ENCODE measurements at places on chromosomes 1 and 21.

- DNase-seq = no peak
These were observed 50.2 kb downstream of the DPYD start for GRCh38 chr1:97870589-97870988.

GRCh38 chr1:216888731-216889130 lies 165.5 kb upstream of the ESRRG start:
- DNase-seq = no peak

DNA sequence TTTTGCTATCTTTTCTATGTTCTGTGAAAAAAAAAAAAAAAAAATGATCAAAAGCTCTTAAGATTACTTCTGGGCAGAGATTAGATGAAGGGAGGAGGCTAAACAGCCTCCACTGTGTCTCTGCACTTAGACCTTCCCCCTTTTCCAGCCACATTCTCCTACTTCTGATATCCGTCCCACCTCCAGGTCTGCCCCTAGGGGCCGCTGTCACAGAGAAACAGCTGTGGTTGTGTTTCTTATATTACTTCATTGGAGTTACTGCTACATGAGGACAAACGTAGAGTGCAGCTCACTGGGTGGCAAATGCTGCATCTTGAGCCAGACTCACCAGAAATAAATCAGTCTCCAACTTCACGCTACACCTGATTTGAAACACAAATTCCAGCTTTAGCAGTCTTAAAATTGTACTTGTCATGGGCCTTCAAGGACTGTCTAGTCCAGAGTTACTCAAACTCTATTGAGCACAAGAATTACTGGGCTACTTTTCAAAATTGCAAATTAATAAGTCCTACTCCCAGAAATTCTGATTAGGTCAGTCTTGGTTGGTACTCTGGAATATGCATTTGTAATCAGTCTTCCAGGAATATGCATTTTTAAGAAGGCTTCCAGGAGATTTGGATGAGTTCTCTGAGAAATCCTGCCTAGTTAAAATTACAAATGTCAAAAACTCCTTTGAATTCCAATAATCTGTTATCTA lies 125.2 kb upstream of the PTBP2 start:
- peak; percentile 12 for DNase-seq

DNA sequence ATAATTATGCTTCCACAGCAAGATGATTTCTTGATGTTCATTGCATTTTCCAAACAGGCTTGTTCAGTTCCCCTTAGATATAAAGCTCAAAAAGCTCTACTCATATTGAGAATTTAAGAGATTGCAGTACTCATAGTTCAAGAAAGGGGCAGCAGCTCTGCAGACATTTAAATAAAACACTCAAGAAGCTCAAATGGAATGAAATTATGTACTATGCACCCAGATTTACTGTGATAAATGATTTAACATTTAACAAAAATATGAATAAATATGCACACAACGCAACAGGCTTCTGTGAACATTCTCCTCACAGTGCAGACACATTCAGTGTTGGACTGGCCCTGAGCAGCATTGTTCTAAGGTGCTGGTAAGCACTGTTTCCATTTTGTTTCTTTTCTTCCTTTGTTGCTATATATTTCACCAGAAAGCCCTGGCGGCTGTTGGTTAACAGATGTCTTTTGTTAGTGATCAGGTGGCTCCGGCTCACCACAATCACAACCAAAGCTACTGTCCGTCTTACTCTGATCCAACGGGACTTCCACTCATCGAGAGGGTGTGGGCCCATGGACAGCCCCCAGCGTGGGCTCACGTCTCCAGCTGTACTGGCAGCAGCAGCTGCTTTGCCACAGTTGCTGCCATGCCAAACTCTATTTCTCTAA lies 1440.3 kb downstream of the NCAM2 start:
- no peak for DNase-seq

DNA sequence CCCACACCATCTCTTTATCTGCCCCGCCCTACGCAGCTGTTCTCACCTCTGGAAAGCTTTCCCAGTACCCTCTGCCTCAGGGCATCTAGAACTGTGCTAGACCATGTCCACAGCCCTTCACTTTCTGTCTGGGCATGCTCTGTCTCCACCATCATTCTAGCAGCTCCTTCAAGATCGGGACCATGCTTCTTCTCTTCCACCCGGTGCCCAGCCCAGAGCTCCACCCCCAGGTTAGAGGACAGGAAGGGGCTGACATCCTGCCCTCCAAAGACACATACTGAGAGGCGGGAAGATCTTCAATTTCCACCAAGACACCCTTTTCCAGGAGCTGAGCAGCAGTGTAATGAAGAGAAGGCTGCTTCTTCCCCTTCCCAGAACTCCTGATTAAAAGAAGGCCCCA lies 27.7 kb upstream of the MEF2D start:
- no peak for DNase-seq

DNA sequence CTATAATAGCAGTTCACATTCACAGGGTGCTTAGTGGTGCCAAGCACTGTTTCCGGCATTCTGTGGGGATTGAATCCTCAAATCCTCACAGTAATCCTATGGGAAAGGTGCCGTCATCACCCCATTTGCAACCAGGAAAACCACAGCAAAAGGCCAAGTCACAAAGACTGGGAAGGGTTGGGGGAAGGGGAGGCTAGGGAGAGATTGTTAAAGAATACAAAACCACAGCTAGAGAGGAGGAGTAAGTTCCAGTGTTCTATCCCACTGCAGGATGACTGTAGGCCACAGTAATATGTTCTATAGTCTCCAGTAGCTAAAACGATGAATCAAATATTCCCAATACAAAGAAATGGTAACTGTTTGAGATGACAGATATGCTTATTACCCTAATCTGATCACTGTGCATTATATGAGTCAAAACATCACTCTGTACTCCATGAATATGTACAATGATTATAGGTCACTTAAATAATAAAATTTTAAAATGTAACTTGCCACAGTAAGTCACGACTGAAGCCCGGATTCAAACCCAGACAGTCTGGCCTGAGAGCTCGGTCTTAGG lies 256.8 kb downstream of the TOMM20 start:
- DNase-seq = no peak

GRCh38 chr1:162649583-162649982 lies 17.3 kb downstream of the DDR2 start:
- no peak for DNase-seq

- no peak for DNase-seq
These were observed 23.4 kb upstream of the TENT5C start for GRCh38 chr1:117582451-117582850.

- DNase-seq = no peak
These were observed 50.8 kb downstream of the CRP start for GRCh38 chr1:159663552-159663951.

DNA sequence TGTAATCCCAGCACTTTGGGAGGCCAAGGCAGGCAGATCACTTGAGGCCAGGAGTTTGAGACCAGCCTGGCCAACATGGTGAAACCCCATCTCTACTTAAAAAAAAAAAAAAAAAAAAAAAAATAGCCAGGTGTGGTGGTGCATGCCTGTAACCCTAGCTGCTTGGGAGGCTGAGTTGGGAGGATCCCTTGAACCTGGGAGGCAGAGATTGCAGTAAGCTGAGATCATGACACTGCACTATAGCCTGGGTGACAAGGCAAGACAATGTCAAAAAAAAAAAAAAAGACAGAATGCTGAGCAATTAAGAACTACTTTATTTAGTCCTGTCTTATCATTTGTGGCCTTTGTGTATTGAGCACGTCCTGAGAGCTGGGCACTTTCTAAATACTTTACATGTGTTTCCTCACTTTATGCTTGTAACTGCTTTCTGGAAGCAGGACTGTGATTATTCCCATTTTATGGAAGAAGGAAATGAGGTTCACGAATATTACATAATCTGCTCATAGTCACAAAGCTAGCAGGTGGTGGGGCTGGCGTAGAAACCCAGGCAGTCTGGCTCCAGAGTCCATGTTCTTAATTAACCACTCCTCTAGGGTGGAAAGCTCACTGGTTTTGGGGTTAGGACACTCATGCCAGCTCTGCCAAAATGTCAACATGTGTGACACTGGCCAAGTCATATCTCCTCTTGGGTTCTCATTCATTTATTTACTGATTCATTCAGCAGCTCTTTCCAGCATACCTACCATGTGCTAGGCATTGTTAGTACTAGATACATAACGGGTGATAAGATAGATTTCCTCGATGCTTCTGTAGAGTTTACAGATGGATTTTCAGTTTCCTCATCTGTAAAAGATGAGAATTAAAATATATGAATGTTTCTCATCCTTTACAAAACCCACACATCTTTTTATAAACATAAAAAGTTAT lies 57.7 kb downstream of the DDR2 start:
- no peak for DNase-seq

GRCh38 chr1:199010933-199011332 lies 372.1 kb downstream of the PTPRC start:
- no peak for DNase-seq

- DNase-seq = no peak
These were observed 42.8 kb upstream of the JAK1 start for GRCh38 chr1:65009176-65009575.

GRCh38 chr21:42672699-42673458 lies 19.5 kb downstream of the PDE9A start:
- no peak for DNase-seq

- no peak for DNase-seq
These were observed 38.1 kb downstream of the DISP3 start for GRCh38 chr1:11516961-11517635.

- no peak for DNase-seq
These were observed 234.9 kb upstream of the VAMP3 start for GRCh38 chr1:7535934-7536878.

DNA sequence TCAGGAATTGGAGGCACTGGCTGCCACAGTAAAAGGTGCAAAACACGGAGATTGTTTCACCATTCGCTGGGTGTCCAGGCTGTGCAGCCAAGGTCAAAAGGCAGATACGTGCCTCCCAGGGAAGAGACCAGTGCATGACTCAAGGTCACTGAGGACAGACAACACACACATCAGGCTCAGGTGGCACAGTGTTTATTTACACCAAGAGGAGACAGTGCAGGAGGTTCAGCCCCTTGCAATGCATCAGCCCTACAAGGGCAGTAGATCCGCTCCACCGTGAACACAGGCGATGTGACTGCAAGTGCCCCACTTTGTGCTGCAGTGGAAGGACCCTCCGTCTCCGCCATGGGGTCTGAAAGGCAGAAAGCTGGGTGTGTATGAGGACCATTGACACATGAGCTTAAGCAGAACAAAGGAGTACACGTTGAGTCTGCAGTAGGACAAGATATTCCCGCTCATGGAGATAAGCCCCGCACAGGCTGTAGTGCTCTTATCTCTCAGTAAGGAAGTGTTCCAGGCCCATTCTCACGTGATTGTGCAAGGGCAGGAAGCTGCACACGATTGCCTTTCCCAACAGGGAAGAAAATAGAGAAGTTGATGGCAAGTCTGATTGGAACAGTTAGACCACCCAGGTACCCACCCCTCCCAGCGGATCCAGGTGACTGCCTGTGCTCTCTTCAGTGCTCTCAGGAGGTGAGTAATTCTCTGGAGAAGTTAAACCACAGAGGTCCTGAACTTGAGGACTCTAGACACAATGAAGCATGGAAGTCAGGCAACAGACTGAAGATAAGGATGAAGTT lies 37.5 kb upstream of the QSOX1 start:
- DNase-seq = no peak

GRCh38 chr1:214290424-214291037 lies 9.6 kb downstream of the SMYD2 start:
- DNase-seq = no peak

DNA sequence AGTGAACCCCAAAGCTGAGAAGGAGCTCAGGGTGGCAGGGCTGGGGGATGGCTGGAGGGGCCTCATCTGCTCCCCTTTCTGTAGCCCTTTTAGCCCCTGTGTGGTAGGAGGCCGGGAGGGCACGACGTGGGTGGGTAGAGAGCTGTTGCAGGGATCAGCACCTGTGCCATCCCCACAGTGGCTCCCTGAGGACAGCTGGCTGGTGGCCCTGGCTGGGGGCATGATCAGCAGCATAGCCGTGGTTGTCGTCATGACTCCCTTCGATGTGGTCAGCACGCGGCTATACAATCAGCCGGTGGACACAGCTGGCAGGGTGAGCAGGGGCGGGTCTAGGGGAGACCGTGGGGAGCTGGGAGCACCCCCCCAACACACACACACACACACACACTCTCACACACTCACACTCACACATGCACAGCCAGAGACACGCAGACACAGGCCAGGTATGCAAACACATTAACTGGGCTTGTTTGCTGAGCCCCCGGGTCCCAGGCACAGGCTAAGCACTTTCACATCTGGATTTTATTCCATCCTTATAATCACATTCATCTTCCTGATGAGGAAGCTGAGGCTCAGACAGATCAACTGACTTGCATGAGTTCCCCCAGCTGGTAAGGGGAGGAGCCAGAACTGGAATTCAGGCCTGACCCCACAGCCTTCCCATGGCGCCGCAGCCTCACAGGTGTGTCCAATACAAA lies 2.5 kb downstream of the SLC25A34 start:
- DNase-seq = no peak

GRCh38 chr1:198191117-198191516 lies 34.3 kb downstream of the NEK7 start:
- DNase-seq = no peak

DNA sequence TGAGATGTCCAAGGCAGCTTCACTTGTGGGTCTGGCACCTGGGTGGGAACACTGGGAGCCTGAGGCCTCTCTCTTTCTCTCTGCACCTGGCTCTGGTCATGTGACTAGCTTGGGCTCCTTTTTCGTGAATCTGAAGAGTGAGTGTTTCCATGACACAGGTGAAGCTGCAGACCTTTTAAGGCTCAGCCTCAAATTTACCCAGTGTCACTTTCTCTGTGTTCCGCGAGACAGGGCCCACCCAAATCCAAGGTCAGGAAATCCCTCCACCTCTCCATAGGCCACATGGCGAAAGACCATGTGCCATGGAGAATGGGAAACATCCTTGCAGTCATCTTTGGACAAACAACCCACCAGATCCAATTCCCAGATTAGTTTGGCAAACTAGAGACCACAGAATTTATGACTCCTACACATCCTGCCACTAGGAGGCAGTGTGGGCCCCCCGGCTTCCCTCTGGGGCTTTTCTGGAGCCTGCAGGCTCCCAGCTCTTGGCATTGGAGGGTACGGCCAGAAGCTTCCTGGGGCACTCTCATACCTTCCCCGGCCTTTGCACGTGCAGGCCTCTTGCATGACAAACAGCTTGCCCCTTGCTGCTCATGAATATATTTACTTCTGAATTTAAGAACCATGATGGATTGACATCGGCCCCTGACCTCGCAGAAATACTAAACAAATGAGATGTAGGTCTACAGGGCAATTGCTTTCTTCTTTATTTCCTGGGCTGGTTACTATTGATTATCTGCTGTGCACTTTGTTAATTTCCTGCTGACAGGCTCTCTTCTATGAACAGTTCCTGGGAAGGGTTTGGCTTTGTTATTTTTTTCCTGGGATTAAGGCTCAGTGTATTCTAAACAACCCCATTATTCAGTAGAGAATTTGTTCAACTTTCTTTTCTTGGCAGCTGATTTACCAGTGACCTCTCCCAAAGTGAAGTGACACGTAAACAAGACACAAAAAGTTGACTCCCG lies 180.7 kb downstream of the KAZN start:
- DNase-seq = peak; percentile 10

GRCh38 chr1:237390823-237391222 lies 348.8 kb downstream of the RYR2 start:
- no peak for DNase-seq

DNA sequence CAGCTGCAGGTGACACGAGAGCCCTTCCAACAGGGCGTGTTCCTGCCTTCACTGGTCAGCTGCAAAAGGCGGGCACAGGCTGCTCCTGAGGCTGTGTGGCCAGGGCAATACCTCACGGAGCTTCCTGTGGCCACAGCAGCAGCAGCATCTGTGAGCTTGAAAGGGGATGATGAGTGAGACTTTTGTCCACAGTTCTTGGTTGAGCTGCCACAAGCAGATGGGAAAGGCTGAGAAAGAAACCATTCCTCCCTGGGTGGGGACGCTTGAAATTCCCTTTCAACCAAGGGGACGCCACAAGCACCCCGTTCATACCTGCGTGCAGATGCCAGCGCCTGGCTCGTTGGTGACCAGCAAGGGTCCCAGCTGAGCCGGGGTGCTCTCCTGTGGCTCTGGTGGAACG lies 37.6 kb downstream of the B3GALT5 start:
- DNase-seq = no peak

Data from activated naive CD8-positive, alpha-beta T cell treated with anti-CD3 and anti-CD28 coated beads for 36 hours (primary cell).